ENCODE measurements at places on chromosomes 16 and 17.

DNA sequence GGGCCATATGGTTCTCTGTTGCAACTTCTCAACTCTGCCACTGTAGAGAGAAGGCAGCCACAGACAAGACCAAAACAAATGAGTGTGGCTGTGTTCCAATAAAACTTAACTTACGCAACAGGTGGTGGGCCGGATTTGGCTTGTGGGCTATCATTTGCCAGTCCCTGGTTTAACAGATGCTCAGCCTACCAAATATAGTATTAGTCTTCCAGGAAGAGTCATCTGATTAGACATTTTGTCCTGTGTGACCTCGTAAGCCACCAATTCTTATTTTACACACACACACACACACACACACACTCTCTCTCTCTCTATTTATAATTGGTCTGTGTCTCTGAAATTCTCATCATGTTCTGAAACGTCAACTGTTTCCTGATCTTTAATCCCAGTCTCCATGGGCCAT lies 245.9 kb downstream of the XYLT1 start:
- no peak for DNase-seq

DNA sequence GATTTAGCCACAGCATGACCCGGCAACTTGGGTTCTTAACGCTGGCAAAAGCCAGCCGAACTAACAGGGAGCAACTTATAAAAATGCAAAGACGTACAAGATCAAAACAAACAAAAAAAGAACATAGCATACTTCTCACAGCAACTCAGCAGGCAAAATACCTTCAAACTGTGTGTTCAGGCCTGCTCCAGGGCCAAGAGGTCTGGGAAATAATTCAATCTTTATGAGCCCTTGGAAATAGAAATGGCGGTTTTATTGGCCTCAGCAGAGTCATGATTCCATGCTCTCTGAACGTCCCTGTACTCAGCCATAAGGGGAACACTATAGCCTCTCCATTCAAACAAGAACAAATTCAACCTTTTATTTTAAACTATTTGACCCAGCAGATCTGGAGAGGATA lies 101.3 kb upstream of the C17orf78 start:
- DNase-seq = no peak

DNA sequence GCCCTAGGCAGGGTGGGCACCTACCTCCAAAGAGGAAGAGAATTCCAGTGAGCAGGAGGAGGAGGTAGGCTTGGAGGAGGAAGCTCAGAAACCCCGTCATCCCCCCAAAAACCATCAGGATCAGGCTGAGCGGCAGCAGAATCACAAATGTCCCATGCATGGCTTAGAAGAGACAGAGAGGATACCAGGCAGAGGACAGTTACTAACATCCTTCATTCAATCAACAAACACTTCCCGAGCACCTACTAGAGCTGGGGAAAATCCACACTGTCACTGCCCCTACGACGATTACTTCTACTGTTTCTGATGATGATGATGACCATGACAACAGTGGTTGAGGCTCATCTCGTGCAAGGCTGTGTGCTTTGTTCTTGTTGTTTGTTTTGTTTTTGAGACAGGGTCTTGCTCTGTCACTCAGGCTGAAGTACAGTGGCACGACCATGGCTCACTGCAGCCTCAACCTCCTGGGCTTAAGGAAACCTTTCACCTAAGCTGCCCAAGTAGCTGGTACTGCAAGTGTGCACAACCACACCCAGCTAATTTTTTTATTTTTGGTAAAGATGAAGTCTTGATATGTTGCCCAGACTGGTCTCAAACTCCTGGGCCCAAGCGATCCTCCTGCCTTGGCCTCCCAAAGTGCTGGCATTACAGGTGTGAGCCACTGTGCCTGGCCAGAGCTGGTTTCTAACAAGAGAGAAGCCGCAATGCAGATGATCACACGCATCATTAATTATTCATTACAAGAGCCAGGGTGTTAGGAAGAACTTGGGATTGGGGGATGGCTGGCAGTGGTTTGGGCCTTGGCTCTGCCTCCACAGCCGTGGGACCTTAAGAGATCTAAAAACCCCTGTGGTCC lies 18.0 kb downstream of the TMEM114 start:
- DNase-seq = no peak

GRCh38 chr17:13869331-13869940 lies 199.9 kb upstream of the COX10 start:
- DNase-seq = no peak

GRCh38 chr17:75819116-75819515 lies 25.1 kb downstream of the UNC13D start:
- DNase-seq = no peak

GRCh38 chr16:22188595-22189442 lies 17.3 kb upstream of the EEF2K start:
- DNase-seq = no peak

DNA sequence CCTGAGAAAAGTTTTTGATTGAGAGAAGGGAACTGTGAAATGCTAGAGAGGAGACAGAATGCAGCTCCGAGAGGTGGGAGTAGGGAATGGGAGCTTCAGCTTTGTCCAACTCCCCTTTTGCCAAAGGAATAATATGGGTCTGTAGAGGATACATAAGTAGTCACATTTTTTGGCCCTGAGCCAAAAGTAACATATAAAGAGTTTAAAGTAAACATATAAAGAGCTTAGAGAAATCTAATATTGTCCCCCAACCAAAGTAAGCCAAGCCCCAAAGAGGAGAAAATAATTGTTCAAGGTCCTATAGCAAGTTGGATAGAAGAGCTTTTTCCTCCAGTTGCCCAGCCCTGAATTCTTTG lies 215.1 kb downstream of the TMEM114 start:
- no peak for DNase-seq

DNA sequence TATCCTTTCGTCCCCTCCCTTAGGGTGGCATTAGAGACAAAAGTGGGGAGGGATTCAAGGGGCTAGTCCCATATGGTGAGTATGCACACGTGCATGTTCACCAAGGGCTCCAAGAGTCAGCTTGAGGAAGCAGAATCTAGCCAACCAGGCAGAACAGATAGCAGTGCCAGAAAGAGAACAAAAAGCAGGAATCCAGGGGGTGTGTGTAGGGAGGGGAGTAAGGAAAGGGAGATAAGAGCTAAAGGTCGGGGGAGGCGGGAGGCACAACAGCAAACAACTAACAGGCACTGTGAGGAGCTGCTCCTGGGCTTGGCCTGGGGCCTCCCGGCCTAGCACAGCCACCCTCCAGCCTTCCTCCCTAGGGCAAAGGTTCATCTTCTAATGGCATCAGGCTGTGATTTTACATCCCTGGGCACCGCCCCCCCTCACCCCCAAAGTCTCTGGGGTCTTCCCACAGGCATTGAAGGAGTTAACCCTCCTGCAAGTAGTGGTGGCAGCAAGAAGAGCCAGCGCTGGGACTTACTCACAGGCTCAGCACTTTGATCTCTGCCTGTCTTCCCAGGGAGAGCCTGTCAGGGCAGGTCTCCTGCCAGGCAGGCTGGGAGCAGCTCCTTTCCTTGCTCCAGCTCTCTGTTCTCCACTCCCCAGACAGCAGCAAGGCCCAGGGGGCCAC lies 12.4 kb upstream of the SUPT4H1 start:
- DNase-seq = no peak
